Kasumi-1 (cell line): ENCODE measurements at places on chromosomes 1 and 21.
A peak's percentile ranks its signal among the peaks of the same experiment; 100 is the strongest.

DNA sequence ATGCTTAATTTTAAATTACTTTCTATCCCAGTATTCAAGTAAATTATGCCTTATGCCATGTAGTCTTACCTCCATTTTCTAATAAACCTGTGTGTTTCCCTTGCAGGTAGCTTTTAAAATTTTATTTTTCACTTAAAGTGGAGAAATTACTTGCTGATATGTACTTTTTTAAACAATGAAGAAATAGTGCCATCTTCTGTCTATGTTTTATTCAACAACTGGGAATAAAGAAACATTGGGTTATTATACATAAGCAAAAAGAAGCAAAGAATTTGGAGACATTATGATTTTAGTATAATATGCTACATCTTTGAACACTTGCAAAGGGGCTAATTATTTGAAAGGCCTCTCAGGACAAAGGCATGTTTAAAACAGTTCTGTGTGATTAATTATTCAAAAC, 1912.9 kb downstream of the MRPL39 start:
- DNase-seq, result peak; percentile 23

DNA sequence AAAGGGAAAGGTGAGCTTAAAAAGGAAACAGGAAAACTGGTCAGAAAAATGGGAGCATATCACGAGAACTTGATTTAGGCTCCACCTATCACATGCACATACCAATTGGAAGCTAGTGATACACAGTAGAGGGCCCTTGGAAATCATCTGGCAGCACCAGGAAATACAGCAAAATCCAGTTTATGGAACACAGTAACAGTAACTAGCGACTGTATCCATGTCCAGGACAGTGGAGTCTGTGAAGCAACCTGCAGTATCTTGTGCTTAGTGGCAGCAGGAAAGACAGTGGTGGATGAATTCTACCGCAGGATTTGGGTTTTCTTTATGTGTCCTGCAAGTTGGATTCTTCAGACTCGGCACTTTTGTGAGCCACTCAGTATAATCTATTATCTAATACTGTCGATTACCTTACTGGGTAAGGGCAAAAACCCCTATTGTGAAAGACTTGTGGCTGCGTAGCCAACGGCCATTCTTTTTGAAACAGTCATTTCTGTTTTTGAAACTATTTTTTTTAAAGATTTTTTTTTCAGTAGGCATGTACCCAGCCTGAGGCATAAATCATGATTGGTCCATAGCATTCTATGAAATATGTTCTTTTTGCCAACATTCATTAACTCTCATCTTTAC, 1.6 kb upstream of the KDM4A start:
- DNase-seq, result no peak

DNA sequence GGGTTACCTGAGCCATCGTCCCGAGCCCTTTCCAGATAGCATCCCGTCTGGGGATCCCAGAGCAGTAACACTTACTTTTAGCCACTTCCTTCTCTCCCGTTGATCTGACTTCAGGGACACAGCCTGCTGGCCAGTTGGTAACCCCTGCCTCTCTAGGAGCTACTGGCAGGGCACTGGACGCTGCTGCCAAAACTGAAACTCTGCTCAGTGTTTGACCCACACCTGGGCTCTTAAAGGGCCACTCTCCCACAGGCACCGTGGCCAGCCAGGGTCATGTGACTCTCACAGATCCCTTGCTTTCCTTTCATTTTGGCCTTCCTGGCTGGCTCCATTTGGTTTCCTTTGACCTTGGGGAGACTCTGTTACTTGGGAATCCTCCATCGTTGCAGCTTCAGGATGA, at the start of gene PIGR:
TSS of gene PIGR (minus strand) at position 206 of the 400 bp plus-strand sequence. CDS start 5,935 bp downstream, outside the sequence.
- no peak for DNase-seq

DNA sequence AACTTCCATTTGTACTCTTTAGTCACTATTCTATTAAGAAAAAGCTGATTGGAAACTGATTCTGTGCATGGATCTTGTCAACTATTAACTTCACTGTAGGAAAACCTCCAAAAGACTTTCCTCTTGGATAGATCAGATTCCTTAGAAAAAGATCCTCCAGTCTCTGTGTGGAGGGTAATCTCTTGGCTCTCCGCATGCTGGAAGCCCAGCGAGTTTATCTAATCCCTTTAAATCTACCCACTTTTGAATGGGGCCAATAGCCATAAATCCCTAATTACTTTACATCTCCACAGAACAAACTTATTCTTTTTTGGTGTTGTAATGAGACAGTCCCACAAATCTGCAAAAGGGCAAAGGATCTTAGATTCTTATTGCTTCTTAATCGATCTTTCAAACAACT, 1206.4 kb upstream of the ADGRL4 start:
- DNase-seq, result no peak

DNA sequence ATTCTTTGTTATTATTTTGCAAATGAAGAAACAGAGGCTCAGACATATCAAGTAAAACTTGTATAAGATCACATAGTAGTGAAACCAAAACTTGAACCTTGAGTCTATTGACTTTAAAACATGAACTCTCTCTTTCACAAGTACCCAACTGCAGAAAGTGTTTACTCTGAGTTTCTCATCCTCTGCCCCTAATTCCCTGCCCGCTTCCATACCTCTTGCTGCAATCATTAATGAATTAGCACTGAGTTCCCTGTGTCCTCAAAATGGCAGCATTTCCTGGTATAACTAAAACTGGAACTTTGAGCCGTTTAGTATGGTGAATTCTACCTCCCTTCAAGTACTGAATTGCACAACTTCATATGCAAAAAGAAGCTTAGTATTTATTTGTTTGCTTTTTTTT, 147.7 kb upstream of the DNAH14 start:
- no peak for DNase-seq

DNA sequence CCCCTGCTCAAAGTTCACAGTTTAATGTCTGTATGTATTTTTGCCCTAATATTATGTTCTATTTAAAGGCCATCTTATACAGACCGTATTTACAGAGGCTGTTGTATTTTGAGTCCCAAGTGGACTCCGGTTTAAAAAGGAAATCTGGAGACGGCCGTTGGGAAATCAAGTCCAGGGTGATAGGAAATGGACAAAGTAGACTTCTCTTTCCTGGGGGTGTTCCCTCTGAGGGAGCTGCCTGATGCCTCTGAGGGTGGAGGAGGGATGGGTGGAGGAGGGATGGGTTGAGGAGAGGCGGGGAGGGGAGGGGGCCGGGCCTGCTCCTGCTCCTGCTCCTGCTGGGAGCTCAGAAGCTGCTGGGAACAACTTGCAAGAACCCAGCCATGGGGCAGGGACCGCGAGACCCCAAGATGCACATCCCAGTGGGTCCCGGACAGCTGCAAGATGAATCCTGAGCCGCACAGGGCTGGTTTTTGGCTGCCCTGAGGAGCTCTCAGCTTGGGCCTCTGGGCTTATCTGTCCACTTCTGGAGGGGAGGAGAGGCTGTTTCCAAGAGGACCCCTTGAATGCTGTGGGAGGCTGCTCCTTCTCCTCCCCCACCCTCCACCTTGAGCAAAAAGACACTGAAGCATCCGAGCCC, 12.0 kb upstream of the ACTL8 start:
- no peak for DNase-seq

DNA sequence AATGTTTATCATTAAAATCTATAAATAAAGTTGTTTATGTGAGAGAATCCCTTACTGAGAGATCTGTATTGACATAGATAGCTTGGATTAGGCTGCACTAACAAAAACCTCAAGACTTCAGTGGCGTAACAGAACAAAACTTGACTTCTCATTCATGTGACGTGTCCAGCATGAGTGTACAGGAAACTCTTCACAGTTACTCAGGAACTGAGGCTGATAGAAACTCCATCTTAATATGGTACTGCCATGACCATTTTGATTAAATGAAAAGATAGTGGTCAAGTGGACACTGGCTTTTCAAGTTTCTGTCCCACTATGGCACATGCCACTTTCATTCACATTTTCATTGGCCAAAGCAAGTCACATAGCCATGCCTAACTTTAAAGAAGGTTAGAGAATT, 3.7 kb downstream of the ST3GAL3 start:
- DNase-seq, result peak; percentile 14

DNA sequence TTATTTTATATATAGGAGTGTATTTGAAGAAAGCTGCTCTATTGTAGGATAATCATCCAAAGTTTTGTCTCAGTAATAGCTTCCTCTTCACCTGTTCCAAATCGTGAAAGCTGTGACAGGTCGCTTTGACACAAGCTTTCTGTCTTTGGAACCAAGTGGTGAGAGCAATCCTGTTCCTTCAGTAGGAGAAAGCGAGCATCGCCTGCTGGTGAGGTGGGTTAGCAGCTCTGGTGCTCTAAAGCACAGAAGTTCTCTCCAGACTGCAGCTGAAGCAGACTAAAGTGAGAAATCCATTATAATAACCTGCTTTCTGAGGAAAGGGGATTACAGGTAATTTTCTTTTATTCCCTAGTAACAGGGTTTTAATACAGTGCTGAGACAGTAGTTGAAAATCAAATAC, 803.8 kb downstream of the ADGRL2 start:
- DNase-seq, result no peak

DNA sequence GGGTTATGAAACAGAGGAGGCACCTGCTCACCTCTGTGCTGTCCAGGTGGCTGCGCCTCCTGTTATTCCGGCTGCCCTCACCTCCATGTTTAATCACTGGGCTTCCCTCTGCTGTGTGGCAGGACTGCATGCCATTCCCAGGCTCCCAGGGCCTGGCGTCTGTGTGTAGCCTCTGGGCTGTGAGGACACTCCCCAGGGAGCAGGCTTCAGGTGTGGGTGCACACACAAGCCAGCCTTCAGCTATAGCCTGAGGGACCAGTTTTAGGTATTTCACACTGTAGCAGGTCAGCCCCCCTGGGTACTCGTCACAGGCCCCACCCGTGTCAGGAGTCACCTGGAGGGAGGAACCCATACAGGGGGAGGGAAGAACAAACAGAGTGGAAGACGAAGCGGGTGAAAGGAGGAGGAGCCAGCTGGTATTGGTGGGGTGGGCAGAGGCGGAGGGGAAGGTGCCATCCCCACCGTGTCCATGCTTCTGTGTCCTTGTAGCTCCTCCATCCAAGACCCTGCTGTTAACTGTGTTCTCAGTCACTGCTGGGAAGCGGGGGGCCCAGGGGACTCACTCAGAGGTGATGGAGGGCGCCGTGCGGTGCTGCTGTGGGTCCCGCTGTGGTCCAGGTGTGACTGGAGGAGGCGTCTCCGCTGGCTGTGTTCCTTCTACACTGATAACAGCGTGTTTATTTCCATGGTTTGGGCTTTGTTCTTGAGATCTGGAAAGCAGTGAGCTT, 158.6 kb downstream of the PGBD5 start:
- no peak for DNase-seq

DNA sequence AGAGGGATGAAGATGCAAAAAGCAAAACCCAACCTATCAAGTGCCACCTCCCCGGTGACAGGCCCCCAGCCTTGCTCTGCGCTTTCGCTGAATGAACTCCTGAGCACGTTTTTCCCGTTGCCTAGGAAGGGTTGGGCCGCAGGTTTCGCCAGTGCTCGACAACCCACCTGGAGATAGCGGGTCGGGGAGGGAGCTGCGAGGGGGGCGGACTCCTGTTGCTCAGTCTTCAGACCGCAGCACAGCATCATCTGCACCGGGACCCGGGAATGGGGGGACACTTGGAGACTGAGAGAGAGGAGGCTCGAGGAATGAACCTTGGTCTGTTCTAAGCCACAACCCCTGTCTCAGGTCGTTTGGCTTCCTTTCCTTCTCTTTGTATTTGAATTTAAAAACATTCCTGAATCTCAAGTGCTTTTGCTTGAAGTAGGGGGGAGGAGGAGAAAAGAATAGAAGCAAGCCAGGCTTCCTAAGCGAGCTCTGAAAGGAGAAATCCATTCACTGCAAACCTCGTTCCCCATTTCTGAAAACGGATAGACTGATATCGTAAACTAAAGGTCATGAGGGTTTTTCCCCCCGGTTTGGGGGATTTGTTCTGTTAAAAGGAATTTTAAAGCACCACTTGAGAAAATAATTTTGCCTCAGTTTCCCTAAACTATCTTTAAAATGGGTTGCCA, 1.2 kb downstream of the AK5 start:
- no peak for DNase-seq

GRCh38 chr1:173205146-173206051, 1.7 kb downstream of the TNFSF4 start:
- peak; percentile 86 for DNase-seq

DNA sequence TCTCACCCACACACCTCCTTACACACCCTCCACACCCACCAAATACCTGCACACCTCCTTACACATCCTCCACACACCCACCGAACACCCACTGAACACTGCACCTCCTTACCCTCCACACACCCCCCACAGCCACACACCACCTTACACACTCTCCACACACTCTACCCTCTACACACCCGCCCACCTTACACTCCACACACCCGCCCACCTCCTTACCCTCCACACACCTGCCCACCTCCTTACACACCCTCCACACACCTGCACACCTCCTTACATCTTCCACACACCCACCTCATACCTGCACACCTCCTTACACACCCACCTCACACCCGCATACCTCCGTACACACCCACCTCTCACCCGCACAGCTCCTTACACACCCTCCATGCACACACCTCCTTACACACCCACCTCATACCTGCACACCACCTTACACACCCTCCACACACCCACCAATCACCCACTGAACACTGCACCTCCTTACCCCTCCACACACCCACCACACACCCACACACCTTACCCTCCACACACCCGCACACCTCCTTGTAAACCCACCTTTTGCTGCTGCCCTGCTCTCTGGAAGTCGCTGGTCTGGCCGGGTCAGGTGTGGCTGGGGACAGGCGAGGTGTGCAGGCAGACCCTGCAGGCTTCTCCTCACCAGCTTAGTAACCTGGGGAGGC, 38.5 kb downstream of the COQ8A start:
- DNase-seq, result no peak

GRCh38 chr1:110591956-110592355, 14.2 kb downstream of the KCNA2 start:
- DNase-seq, result no peak

- no peak for DNase-seq
Measured at GRCh38 chr1:205534444-205534985, 30.0 kb downstream of the CDK18 start.

DNA sequence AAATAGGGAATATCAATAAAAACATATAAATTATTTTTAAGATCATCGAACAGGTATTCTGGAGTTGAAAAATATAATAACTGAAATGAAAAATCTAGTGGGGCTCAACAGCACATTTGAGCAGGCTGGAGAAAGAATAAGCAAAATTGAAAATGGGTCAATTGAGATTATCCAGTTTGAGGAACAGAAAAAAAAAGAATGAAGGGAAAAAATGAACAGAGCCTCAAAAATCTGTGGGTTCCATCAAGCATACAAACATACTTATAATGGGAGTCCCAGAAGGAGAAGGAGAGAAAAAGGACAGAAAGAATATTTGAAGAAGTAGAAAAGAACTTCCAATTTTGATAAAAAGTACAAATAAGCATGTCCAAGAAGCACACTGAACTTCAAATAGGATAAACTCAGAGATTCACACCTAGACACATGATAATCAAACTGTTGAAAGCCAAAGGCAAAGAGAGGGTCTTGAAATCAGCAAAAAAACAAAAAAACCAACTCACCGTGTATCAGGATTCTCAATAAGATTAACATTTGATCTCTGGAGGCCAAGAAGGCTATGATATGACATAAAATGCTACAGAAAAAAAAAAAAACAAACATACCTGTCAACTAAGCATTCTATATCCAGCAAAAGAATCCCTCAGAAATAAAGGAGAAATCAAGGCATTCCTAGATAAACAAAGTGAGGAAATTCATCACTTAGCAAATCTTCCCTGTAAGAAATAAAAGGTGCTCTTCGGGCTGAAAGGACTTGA, 5.4 kb upstream of the COQ8A start:
- DNase-seq, result no peak

GRCh38 chr1:18429654-18430053, 51.1 kb upstream of the KLHDC7A start:
- no peak for DNase-seq
